ENCODE measurements at places on chromosomes 6 and 20.

DNA sequence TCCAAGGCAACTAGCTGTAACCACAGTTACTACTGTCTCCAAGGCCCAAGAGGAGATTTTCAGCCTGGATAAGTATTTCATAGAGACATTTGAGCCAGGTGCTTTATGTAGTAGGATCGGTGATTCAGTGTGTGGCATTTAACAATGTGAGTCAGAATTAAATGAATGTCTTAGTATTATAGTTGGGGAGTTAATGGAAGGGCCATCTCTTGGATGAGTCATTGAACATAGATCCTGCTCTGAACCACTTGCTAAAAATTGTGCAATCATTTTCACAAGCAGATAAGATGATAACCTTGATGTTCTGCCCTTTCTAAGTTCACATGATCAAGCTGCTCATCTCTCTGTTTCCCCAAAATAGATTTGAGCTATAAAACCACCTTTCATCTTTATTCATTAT is 668.9 kb upstream of the CITED2 start:
- no peak for DNase-seq

GRCh38 chr20:53748176-53748575 is 154.5 kb upstream of the ZNF217 start:
- no peak for DNase-seq

- no peak for DNase-seq
These were observed 40.3 kb upstream of the HIVEP2 start for GRCh38 chr6:142985281-142985680.

GRCh38 chr6:23790756-23791155 is 335.3 kb upstream of the NRSN1 start:
- no peak for DNase-seq

DNA sequence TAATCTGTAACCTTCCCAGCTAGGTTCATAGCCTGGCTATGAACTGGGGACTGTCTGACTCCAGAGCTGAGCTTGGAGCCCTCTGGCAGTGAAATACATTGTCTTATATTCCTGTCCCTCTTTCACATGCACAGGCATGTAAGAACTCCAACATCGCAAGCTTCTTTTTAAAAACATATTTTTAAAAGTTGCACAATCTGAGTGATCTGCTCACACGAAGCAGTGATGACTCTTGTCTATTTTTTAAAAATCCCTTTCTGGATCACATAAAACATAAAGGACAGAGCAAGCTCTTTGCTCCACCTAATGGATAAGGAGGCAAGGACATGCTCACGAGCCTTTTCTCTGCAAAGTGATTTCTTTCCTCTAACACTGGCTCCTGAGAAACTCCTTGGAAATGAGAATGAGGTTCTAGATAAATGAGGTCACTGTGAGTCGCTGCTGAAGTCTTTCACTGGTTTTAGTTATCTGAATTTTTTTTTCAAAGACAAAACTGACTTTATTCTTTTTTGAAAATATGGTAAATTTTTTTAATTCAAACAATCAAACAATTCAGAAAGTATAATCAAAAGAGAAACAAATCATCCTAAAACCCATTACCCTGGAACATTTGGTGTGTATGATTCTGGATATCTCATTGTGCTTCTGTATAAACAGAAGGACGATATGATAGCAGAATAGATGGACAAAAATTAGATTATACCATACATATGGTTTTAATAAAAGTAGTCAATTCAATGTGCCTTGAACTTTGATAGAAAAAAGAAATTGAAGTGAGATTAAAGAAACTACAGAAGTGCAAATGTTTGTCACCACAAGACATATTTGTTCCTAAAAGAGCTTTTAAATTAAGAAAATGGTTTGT is 30.8 kb downstream of the IL20RA start:
- DNase-seq, result no peak

DNA sequence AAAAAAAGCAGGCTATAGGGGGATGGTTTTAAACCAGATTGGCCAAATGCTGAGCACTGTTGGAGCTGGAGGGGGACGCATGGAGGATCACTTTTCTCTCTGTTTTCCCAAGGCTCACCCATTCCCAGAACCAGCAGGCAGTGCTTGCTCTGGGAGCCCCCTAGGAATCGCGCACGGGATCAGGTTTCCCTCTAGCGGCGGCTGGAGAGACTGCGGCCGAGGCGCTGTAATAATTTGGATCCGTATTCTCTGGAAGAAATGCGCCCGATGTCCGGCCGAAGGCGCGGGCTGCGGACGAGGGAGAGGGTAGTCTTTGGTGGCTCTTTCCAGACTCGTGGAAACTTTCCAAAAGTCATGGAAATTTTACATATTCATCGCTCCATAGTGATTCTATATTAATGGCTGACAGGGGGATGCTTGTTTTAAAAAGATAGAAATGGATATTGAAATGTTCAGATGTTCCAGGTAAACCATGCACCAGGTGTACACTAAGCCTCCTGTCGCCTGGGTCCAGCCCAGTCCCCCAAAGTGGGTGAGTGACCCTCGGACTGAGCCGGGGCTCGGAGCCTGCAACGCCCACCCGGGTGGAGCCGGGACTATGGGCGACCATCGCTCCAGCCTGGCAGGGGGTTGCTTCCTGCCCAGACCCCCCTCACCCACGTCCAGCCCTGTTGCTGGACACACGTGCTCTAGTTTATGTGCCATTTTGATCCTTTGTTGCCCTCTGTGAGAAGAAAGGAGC is 78.7 kb upstream of the PHACTR3 start:
- peak; percentile 84 for DNase-seq

DNA sequence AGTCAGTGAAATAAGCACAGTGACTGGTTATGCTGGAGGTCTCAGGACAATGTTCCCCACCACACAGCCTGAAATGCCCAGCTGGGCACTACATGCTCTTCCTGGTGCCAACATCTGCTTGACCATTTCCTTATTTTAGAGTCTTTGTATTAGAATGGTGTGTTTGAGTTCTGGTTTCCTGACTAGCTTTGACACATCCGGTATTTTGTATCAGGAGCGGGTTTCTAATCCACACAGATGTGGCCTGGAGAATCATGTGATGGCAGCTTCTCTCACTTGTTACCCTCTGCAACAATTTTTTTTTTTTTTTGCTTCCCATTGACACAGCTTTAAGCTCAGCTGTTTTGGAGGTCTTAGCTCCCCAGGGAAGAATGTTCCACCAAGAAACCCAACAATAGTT is 164.5 kb upstream of the CST7 start:
- DNase-seq, result no peak

GRCh38 chr20:15155848-15156401 is 818.5 kb upstream of the FLRT3 start:
- DNase-seq, result no peak

GRCh38 chr6:20188630-20189075 is 23.6 kb downstream of the MBOAT1 start:
- no peak for DNase-seq

DNA sequence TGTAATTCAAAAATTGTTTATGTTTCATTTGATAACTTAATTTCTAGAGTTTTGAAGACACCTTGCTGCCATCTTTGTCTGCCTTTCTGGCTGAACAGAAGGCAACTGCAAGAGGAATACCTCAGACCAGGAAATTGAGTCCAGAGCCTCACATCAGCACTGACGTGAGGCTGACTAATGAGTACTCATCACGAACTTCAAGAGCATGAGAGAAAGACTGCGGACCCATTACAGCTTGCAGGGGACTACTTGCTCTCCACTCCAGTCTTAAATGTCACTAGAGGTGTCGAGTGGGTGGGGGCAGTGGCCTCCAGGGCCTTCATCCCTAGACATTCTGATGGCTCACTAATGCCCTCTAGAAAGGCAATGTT is 109.5 kb upstream of the SSTR4 start:
- no peak for DNase-seq

- no peak for DNase-seq
These were observed 2.8 kb upstream of the COX7A2 start for GRCh38 chr6:75246386-75246785.

DNA sequence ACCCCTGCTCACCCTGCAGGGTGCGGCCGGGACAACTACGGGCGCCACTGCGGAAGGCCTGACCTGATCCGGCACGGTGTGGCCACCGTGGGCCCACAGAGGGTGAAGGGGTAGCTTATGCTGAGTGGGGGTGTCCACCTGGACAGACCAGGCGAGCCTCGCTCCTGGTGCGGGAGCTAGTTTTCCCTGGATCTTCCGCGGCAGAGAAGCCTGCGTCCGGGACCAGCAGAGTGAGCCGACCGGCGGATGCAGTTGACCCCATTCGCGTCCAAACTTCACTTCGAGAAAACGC is 38.2 kb downstream of the NCR2 start:
- no peak for DNase-seq

GRCh38 chr20:56385130-56385529 is 6.9 kb downstream of the AURKA start:
- DNase-seq, result no peak

GRCh38 chr6:14789996-14790395 is 455.9 kb upstream of the JARID2 start:
- DNase-seq, result no peak

DNA sequence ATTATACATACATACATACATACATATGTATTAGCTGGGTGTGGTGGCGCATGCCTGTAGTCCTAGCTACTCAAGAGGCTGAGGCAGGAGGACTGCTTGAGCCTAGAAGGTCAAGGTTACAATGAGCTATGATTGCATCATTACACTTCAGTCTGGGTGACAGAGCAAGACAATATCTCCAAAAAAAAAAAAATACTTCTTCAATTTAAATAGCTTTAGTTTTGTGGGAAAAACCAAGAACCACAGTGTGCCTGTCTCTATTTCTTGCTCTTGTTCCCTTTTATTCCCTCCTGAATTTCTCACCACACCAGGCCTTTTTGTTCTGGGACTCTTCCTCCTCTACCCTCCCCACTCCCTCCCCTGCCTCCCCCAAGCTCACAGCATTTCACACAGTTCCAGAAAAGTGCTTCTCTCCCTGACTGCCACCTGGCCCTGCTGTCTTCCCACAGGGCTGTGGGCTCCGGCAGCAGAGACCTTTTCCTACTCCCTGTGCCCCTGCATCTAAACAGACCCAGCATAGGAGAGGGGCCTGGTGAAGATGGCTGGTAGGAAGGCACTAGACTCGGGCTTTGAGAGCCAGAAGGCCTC is 1.3 kb downstream of the C20orf203 start:
- DNase-seq, result no peak

GRCh38 chr20:8721098-8721497 is 347.8 kb upstream of the PLCB4 start:
- peak; percentile 41 for DNase-seq

DNA sequence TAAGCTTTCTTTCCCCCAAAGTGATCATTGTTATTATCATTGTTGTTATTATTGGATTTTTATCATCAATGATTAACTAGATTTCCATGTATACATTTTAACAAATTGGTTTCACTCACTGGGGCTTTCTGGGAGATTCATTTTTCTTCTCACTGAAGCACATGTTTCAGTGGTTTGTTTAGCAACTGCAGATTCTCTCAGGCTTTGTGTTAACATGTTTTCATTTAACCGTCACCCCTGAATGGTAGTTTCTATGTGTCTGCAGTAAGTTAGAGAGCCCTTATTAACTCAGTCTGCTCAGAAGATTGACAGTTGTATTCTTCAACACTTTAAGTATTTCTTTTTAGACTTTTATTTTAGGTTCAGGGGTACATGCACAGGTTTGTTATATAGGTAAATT is 12.4 kb downstream of the ZKSCAN4 start:
- no peak for DNase-seq

DNA sequence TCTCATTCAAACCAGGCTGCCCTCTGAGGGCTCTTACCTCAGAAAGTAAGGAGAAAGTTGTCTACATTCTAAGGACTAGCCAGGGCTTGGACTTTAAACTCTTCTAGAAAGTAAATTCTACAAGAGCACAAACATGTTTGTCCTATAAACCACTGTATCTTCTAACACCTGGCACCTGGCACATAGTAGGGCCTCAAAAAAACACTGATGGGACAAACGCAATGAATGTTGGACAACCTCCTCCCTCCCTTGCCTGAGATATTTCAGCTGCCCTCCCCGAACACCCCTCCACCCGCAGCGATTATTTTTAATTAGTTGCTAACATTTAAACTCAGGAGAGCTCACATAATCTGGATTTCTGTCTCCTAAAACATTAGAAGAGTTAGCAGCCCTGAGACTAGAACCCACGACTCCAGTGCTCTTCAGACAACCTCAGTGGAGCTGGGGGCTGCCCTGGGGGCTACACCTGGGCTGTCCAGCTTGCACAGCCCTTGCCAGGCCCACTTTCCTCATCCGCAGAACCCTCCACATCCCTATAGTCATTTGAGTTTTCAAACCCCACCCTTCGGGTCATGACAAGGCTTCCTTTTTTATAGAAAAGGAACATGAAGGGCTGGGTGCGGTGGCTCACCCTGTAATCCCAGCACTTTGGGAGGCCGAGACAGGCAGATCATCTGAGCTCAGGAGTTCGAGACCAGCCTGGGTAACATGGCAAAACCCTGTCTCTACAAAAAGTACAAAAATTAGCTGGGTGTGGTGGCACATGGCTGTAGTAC is 4.9 kb downstream of the HCK start:
- DNase-seq, result no peak

- DNase-seq, result no peak
These were observed 24.8 kb downstream of the TASP1 start for GRCh38 chr20:13613917-13614316.

DNA sequence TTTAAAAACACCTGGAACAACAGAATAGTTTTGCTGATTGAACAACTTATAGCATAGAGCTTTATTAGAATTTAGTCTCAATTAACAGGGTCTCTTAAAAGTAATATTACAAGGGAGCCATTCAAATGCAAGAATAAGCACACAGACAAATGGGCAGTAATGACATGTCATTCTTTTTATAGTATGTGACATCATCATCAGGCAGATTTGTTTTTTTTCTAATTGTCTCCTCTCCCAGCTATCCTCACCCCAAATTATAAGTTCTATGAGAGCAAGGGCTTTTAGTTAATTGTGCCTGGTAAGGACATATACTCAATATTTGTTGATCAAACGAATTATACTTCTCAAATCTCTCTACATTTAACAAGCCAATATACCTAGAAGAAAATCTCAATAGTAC is 11.0 kb downstream of the PGM3 start:
- DNase-seq, result no peak

DNA sequence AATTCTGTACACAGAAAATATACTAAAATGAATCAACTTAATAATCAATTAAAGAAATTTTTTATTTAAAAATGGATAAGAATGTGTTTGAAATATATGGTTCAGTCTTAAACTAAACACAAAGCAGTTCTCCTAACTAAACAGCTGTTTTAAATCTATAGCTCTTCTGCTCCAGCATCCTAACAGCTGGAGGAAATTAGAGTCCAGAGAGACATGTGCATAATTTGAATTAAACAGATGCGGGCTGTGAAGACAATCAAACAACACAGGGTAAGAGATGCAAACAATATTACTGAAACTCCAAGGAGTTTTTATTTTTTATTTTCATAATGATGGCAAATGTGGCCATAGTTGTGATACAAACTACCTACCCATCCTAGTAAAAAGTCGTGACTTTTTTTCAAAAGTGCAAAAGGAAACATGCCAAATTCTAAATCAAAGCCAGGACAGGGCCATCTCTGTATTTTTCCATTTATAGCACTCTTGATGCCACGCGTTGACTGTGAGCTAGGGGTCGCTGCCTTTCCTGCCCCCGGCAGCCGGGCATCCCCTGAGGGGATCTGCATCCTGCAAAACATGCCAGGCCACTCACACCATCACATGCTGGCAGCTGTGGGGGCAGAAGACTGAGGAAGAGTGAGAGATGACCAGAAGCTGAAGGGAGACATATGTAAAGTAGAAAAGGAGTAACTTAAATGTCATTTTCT is 310.6 kb downstream of the PRKN start:
- no peak for DNase-seq

GRCh38 chr20:1509237-1509636 is 18.0 kb upstream of the SIRPB2 start:
- DNase-seq, result no peak
